SW480 (cell line): ENCODE measurements at places on chromosomes 11 and 22.

DNA sequence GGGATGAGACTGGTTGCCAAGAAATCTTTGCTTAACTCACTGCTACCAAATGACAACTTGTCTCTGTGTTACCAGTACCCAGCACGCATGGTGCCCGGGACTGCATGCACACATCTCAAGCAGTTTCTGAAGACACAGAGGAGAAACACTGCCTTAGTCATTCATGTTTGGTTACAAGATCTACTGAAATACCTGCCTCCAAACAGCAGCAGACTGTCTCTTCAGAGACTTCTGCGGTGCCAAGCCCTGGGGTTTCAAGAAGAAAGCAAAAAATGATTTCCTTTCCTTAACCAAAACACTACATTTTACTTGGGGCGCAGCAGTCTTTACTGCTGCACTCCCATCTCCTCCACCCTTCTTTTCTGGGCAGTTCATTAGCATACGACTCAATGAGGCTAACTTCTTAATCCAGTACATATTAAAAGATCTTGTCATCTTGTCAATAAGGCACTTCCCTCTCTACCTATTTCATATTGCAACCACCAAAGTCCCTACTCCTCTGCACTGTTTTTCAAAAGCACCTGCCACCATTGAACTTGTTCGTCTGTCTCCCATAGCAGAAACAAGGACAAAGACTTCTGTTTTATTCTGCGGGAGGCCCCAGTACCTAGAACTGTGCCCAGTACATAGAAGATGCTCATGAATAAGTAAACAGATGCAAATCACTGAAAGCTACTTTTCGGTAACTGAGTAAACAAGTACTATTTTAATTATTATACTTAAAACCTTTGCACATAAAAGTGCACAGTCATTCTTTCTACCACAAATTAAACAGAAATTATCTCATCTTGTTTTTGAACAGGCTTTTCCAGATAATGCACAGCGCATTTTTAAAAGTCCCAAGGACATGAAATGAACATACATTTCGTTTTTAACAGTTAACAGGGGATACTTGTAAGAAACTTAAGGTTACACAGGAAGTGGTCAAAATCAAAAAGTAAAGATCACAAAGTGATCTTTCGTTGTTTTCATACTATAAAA, 4.0 kb downstream of the NAP1L4 start:
- no peak for DNase-seq

- DNase-seq = no peak
These were observed 62.4 kb downstream of the OTOG start for GRCh38 chr11:17609291-17610084.

- DNase-seq = no peak
These were observed 312.6 kb downstream of the C11orf87 start for GRCh38 chr11:109734566-109734965.

DNA sequence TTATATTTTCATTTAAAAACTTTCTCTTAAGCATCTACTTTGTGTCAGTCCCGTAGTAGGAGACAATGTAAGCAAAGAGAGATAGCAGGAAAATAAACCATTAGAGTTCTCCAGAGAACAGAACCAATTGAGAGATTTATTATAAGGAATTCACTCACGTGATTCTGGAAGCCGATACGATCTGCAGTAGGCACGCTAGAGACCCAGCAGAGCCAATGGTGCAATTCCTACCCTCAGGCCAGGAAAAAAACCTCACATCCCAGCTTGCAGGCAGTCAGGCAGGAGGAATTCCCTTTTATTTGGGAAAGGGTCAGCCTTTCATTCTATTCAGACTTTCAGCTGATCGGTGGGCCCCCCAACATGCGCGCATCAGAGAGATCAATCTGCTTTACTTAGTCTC, 7.3 kb upstream of the PLEKHA7 start:
- no peak for DNase-seq

DNA sequence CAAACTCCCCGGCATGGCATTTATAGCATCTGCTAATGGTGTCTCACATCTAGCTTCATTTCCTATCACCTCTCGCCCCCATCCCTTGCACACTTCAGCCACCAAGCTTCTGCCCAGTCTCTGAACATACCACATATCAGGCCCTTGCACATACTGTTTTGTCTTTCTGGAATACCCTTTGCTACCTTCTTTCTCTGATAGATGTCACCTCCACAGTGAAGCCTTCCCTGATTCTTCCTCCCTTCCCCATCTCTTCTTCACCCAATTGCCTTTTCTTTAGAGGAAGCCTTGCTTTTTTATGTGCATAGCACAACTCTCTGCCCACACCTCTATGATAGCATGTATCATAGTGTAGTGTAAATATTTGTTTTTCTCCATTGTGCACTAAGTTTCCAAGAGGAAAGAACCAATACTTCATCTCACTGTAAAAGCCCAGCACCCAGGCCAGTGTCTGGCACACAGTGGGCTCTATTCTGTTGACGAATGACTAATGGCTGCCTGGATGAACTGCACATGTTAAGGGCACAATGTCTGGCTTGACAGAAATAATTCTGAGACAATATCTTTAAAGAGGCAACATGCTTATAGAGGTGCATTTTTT, 27.8 kb downstream of the P4HA3 start:
- no peak for DNase-seq

DNA sequence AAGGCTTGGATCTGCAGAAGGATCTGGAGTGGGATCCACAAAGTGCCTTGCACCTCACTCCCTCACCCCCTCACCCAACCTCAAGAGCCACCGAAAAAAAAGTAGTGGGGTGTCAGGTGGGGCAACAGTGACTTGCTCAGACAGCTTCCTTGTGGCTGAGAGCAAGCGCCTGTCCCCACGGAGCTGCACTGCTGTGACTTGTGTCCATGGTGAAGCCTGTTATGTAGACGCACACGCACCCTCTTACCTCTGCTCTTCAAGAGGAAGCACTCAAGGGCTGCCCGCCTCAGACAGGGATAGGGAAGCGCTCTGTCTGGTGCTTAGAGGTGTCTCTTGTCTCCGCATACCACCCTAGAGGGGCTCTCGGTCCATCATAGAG, 1.2 kb downstream of the DRD2 start:
- no peak for DNase-seq

GRCh38 chr11:44285756-44286155, 24.2 kb downstream of the ALX4 start:
- DNase-seq = no peak

- DNase-seq = no peak
These were observed 766 bp upstream of the CAPRIN1 start for GRCh38 chr11:34050581-34051348.

- no peak for DNase-seq
These were observed 351.9 kb downstream of the TENM4 start for GRCh38 chr11:79088967-79089366.

DNA sequence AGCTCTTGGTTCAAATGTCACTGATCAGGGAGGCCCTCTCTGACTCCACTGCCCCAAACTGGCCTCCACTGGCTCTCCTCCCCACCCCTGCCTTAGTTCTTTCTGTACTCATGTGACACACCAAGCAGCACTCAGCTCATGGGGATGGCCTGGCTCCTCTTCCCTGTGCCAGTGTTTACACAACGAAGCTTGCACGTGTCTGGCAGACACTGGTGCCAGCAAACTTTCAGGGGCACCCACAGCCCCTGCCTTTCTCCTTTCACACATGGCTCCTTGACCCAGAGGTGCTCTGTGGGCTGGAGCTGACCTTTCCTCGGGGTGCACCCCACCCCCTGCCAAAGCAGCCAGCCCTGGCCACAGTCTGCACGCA, 37.6 kb upstream of the PARVG start:
- no peak for DNase-seq

- DNase-seq = no peak
These were observed 938 bp downstream of the SHISAL1 start for GRCh38 chr22:44311855-44312170.

DNA sequence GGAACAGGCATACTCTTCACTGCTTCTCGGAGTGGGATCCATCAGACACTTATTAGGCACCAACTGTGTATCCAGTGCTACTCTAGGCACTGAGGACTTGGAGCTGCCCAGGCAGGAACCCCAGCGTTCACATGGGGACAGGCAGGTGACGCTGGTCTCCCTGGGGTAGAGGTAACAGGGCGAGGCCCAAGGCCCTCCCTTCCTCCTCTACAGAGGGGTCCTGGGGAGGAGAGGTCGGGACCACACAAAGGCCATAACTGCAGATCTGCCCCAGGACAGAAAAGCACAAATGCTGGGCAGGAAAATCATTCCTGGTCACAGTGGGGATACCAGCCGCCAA, 262.2 kb downstream of the BRD1 start:
- DNase-seq = no peak

DNA sequence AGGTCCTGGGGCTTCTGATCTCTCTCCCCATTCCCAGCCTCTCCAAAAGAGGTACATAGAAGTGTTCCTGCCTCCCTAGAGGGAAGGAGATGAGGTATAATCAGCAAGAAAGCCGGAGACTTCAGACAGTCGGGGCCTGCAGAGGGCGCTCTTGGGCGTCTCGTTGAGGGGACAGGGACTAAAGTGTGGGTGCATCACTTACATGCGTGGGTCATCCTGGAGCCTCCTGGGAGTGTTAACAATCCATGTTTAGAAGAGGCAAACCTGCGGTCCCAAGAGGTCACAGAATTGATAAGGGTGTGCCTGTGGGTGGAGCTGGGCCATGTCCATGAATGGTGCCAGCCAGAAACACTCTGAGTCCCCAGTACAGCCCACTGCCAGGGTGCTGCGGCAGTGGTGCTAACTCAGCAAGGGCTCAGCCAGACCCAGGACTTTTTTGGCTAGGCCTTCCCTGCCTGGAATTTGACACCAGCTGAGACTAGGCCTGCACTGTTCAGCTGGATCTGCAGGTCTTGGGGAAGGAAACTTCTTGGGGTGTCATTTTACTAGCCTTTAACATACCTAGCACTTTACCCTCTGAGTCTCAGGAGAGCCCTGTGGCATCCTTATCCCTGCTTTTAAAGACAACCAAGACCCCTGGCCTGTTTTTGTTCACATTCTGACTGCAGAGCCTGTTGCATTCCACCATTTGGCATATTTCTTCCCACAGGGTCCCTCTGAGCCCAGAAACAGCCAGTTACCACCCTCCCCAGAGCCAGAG, 5.5 kb downstream of the YDJC start:
- DNase-seq = no peak

DNA sequence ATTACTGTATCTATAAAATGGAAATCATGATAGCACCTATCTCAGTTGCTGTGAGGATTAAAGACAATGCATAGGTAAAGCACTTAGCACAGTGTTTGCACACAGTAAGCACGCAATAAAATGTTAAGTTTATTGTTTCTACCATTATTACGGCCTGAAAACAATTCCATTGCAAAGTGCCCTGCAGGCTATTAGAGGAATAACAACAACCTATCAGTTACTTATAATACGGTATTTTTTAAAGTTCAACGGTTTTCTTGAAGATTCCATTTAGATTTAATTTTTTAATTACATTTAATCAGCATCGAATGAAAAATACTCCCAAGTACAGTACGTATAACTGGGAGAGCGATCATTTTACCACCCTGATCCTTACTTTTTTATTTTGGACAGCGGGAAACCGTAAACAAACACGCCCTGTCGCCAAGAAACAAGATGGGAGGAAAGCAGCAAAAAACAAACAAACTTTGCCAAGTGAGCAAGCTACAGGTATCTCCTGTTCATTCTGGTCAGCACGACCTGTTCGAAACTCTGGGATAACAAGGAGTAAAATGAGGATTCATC, 893 bp downstream of the SLC36A4 start:
- peak; percentile 37 for DNase-seq

DNA sequence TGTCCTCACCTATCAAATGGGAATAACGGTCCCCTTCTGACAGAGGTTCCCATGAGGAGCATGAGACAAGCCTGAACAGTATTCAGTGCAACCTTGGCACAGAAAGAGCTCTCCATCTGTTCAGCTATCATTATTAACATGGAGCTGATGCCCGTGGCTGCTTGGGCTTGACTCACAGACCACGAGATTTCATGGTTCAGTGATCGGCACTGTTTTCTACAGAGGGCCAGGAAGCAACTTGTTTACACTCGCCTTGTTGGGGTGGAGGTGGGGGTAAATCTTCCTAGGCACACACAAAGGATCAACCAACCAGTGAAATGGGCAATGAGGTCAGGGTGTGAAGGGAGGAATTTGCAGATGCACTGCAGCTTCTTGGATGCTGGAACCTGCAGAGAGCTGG, 88.2 kb downstream of the CWC15 start:
- peak; percentile 51 for DNase-seq

DNA sequence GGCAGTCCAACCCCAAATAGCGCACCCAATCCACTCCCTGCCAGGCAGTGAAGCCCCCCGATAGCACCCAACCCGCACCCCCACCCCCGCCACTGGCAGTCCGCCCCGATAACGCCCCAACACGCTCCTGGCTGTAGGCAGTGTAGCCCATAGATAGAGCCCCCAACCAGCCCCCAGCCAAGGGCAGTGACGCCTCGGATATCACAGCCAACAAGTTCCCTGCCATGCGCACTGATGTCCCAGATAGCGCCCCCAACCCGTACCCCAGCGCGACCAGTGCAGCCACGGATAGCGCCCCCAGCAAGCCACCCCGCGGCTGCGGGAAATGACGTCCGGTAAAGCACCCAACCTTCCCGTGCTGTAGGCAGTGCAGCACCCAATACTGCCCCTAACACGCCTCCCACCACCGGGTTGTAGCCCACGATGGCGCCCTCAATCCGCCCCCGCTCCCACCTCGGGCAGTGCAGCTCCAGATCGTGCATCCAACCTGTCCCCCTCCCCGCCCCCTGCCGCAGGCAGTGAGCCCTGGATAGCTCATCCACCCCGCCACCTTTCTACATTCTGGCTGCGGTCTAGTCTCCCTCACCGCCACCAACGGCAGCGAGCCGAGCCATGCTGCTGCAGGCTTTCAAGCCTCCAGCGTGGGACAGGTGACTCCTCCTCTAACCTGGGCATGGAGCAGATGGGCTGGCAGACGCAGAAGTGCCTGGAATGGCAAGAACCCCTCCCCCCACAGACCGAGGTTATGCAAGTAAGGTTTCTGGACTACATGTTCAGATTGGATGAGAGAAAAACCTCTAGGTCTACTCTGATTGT, 625 bp downstream of the RFPL2 start:
- DNase-seq = no peak

DNA sequence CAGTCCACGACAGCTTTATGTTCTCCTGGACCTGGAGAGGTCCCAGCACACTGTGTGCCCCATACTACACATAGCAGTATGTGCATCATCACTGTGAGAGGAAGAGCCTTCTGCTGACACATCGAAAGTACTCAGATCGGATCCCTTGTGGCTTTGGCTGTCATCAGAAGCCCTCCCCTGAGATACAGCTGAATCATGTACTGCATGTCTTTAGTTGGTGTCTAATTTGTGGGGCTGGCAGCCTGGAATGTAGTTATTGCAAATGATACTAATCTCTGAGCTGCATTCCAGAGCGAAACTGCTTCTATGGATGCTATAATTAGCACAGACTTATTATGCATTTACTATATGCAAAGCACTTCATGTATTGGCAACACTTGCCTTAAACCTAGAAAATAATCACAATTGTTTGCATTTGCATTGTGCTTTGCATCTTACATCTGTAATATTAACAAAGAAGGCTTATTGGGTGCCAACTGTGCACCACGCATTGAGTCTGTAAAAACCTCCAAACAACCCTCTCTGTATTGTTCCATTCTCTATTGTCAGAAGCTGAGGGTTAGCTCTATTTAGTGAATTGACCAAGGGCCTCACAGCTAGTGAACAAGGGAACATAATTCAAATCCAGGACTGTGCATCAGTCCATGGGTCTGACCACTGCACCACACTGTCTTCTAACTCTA, 89.2 kb upstream of the CRTAM start:
- no peak for DNase-seq

- no peak for DNase-seq
These were observed 74.5 kb upstream of the CSNK2A3 start for GRCh38 chr11:11427542-11427941.

GRCh38 chr22:25754527-25755202, 12.7 kb downstream of the MYO18B start:
- no peak for DNase-seq
